ENCODE measurements at places on chromosomes 5 and 9. TPM values are rescaled to one million over a fixed set of nuclear protein-coding genes. Genes with fewer than 3 reads are reported as not detected.

The GPSM1 gene
- total RNA-seq, result 7.5 TPM

GRCh38 chr9:6305954-6306563, 22.1 kb upstream of the TPD52L3 start:
- peak; percentile 5 for DNase-seq

DNA sequence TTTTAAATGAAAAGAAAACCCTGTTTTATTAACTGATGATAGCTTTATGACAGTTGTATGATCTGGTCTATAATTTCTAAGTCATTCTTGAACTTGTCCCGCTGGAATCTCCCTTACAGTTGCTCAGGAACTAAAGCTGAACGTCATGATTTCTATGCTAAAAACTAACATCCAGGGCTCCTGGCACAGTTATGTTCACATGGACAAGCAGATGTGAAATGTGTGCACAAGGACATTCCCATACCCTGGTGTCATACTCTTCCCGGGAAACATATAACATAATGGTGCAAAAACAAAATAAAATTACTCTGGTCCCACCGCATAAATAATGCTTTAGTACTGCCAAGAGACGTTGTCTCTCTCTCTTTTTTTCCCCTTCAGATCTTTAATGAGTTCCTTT, 134.9 kb downstream of the PRDM6 start:
- no peak for DNase-seq

DNA sequence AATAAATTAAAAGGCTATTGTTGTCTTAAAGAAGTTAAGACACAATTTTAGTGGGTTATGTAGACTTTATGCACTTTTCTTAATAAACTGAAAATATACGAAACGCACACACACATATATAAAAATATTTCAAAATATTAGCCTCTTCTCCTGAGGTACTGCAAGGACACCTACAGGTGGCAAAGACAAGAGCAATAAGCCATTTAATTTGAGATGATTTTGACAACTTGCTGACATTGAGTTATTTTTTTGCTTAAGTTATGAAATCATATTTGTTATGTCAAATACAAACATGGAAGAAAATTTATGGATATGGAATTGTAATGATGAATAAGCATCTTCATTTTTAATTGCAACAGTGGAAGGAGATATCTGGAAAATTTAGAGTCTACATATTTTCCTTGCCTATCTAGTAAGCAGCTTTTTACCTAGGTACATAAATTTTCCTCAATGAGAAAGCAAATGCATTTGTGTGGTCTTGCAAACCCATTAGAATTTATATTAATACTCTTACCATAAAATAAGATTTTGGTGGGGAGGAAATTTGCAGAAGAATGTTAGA, 301.6 kb downstream of the ISL1 start:
- DNase-seq, result no peak

DNA sequence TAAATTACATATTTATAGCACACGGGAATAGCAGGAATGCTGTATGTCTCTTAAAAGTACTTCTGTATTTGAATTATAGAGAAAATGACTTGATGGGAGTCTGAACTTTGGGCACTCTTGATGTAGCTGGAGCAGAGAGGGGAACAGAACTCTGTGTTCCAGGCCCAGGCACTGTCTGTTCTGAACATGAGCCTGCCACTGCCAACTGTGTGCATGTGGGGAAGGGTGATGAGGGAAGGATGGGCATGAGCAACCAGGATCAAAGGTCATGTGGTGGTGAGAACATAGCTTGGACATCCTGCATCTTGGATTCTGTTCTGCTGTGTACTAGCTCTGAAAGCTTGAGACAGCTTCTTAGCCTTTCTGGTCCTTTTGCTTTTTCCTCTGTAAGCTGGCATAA, 16.4 kb upstream of the ZBED3 start:
- no peak for DNase-seq

The CYLC2 gene
- total RNA-seq, result not detected

DNA sequence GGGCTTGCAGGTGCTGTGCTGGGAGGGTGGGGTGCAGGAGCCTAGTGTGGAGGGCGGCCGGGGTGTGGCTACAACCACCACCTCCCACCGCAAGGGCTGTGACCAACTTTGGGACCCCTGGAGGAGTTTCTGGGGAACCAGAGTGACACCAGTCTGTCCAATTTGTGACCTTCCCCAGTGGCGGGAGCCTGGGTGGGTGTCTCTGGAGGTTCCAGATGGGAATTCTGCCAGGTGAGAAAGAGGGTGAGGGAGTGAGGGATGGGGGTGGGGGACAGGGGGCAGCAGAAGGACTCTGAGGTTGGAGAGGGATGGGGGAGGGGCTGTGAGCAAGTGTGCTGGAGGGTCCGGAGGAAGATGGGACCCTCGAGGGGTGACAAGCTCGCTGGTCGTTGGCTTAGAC, 4.2 kb upstream of the CACNA1B start:
- DNase-seq, result no peak

DNA sequence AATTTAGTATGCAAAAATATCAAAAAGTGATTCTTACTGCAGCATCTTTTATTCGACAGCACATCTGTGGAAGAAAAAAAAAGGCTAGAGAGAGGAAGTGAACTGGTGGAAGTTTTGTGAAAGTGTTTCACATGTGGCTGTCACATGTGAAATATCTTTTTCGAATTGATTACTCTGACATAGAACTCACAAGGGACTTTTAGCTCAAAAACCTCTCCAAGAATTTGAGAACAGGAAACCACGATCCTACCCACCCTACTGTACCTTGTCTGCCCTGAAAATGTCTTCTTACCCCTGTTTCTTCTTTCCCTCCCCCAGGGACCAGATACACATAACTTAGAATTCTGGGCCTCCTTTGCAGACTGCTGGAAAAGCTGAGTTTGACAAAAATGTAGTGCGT, 106.5 kb upstream of the PRRC1 start:
- DNase-seq, result no peak

- DNase-seq, result no peak
Observed at GRCh38 chr5:152403046-152403445, 2.0 kb downstream of the NMUR2 start.

The ACOT12 gene
- total RNA-seq, result not detected

GRCh38 chr5:39640552-39640951, 215.8 kb upstream of the DAB2 start:
- no peak for DNase-seq

The NSG2 gene
- not detected for total RNA-seq

DNA sequence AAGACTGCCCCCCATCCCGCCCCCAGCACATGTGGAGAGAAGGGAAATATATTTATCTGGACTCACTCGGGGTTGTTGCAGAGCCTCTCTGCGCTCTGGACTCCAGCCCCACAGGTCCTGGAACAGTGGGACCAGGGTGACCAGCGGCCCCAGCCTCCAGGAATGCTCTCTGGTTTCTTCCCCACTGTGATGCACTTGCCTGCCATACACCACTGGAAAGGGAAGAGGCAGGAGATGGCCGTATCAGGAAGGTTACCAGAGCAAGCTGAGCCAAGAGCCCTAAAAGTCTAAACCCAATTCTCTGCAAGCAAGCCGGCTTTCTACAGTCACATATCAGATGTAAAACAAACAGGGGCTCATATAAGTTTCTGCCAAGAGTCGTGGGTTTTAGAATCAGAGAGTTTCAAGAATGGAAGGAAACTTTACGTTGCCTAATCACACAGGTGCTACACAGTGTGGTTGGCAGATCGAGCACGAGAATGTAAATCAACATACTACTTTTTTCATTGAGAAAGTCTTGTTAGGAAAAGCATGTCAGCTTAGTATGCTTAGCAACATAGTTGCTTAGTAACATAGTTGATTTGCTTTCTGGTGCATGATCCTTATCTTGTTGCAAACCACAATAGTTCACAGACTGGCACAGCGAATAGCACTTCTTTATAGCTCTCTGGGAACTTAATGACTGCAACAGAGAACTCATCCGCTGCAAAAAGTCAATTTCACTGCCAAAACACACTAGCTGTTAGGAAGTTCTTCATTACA, 201.2 kb downstream of the TARS1 start:
- DNase-seq, result no peak

- DNase-seq, result no peak
Observed at GRCh38 chr5:15566306-15566705, 66.3 kb downstream of the FBXL7 start.

The FAM221B gene
- total RNA-seq, result not detected

- DNase-seq, result no peak
Observed at GRCh38 chr9:21681641-21682040, 120.8 kb upstream of the MTAP start.

GRCh38 chr5:110580625-110581024, 145.8 kb downstream of the TMEM232 start:
- DNase-seq, result no peak
